Aorta (tissue), 5 donors: ENCODE measurements at places on chromosomes 13 and 19. TPM values are rescaled to one million over a fixed set of nuclear protein-coding genes. Genes with fewer than 3 reads are reported as not detected.
A peak's percentile ranks its signal among the peaks of the same experiment; 100 is the strongest.

- H3K27ac ChIP-seq: no peak within 1 kb of the TSS
- no peaks in the 10 kb centered on the region for H3K27me3 ChIP-seq
- DNase-seq: peak; percentile 83
- H3K36me3 ChIP-seq: no peaks in the 10 kb centered on the region
- peak within 1 kb of the TSS; percentile 32 for H3K4me3 ChIP-seq
Observed at GRCh38 chr19:35868172-35868822, at the start of gene APLP1. Gene APLP1, plus strand, starts transcription at chr19:35868574. Its CDS starts 63 bp downstream, at chr19:35868637.

The THSD8 gene
- total RNA-seq: 1.2 TPM

GRCh38 chr13:99356262-99357091 lies 49.3 kb upstream of the GPR183 start:
- H3K27me3 ChIP-seq: no peaks in the 10 kb centered on the region
- H3K4me3 ChIP-seq: no peak overlapping the region
- H3K4me1 ChIP-seq: no peaks in the 10 kb centered on the region
- H3K27ac ChIP-seq: no peak overlapping the region
- no peak for DNase-seq
- peaks cover 1% of the 10 kb centered on the region for H3K36me3 ChIP-seq

The PCDH20 gene
- total RNA-seq: 30.1 TPM

The THSD1 gene
- 6.6 TPM for total RNA-seq

DNA sequence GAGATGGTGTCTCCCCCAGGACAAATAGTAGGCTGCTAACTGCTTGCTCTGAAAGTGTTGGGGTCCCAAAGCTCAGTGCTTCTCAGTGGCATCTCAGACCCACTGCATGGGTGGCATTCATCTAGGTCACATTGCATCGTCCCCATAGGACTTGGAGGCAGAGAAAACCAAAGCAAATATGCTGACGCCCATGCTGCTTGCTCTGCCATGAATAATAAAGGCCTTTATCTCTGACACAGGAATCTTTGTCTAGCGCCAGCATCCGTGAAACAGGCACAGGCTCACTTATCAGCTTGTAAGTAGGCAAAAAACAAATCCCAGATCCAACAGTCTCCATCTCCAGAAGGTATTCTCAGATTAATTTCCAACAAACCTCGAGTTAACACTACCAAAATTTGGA lies 18.9 kb upstream of the IPO5 start:
- H3K4me3 ChIP-seq: no peak overlapping the region
- no peaks in the 10 kb centered on the region for H3K36me3 ChIP-seq
- no peaks in the 10 kb centered on the region for H3K27me3 ChIP-seq
- DNase-seq: no peak

The ATP1A3 gene
- total RNA-seq: not detected
